ENCODE measurements at places on chromosomes 11 and 22.

DNA sequence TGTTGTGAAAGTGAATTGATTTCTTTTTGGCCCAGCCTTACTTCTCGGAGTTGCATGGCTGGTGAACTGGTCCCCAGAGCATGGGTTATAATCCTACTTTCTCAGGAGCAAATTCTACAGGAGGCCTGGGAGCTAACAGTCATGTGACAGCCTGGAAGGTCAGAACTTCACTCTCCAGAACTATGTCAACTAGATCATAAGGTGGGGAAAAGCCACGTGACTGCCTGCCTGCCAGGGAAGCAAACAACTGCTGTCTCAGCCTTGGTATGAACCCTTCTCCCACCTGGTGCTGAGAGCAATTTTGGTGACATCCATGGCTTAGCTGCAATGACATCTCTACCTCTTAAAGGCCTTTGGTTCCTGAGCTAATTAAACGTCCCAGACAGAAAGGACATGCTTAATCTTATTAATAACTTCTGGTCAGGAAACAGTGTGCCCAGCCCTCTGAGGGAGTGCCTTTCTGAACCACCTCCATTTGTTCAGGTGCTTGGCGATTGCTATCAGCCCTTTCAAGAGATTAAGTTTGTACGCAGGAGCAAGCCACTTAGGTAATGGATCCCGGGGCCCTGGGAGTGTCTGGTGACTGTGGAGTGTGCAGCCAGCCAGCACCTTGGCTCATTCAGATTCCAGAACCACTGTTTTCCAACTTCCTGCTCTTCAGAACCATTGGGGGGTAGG lies 1.4 kb upstream of the CREB3L1 start:
- peak; percentile 85 for DNase-seq

DNA sequence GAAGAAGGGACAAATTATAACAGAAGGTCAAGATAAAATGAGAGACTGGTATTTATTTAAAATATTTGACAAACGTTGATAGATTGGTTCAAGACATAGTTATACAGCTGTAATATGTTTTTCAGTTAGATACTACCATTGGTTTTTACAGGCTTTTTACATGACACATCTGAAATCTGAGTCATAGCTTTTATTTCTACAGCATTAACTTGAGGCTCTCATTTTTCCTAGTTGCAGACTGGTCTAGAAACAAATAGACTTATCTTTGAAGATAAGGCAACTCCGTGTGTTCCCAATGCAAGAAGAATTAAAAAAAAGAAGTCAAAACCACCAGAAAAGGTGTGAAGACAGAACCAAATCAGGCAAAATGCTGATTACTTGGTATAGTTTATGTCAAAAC lies 31.3 kb downstream of the CEP57 start:
- no peak for DNase-seq

DNA sequence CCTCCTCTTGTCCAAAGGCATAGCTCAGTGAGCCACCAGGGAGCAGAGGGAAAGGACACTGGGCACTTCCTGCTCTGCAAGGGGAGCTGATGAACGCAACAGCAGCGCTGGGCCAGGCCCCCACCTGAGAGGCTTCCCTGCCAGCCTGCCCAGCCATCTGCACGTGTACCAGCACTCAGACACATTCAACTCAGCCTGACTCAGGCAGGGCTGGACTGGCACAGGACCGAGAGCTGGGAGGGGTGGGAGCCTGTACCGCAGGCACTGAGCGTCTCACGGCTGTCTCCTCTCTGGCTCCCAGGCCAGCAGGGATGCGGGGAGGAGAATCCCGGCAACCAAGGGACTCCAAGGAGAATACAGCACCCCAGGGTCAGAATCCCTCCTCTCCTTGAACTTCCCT lies 411.8 kb downstream of the CTTN start:
- DNase-seq = no peak

DNA sequence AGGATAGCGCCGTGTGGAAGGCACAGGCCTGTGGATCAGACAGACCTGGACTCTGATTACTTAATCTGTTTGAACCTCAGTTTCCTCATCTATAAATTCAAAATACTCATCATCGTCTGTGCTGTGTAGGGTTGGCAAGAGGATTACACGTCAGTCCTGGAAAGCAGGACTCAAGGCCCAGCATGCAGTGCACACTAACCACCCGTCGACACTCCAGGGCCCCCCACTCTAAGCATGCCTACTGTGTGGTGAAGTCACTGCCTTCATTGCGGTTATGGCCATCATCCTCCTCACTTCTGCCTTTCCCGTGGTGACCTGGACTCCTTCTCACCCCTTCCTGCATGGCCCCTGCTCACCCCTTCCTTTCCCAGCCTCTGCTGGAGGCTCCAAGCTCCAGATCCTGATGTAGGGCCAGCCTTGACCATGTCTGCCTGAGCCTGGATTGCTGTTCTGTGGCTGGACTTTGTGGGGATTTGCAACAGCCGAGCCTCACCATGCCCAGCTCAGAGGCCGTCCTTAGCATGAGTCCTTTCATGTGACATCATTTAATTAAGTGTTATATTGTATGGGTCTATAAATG lies 1158.0 kb downstream of the TBC1D22A start:
- no peak for DNase-seq

DNA sequence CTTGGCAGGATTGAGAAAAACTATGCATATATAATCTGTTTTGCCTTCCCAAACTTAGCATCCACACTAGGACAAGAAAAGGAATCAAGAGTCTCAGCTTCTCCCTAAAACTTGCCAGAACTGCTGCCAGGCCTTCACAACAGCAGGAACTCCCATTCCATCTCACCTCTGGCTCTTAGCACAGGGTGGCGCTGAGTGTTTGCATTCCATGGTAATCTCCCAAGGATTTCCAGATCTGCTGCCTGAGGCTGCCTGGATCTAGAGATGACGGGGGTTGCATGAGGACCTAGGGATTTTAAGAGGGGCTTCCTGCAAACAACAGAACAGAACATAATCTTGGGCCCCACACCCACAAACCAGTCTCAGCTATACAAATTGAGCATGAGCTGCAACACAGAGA lies 87.1 kb upstream of the OPCML start:
- peak; percentile 29 for DNase-seq

All from hepatocyte (in vitro differentiated cells).